CD4-positive, alpha-beta T cell treated with Interferon gamma for 1 hour (primary cell): ENCODE measurements at places on chromosomes 2 and 18.

DNA sequence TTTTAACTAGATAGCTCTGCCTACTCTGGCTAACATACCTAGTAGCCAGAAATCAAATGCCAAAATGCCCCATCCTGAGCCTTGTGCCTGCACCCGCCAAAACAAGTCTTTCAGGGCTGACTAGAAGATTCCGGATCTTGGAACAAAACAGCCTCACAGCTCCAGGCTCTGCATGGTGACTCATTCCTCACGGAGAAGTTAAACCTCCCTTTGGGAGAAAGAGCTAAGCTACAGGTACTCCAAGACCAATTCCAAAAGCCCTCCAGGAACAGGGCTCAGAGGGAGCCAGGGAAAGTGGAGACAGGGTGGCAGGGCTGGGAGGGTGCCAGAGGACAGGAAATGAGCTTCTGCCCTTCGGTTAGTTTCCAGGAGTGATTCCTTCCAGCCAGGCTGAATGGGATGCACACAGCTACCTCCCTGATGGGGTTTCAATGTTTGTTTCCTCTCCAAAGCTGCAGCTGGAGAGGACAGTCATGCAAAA is 295.6 kb downstream of the TNS1 start:
- no peak for DNase-seq

DNA sequence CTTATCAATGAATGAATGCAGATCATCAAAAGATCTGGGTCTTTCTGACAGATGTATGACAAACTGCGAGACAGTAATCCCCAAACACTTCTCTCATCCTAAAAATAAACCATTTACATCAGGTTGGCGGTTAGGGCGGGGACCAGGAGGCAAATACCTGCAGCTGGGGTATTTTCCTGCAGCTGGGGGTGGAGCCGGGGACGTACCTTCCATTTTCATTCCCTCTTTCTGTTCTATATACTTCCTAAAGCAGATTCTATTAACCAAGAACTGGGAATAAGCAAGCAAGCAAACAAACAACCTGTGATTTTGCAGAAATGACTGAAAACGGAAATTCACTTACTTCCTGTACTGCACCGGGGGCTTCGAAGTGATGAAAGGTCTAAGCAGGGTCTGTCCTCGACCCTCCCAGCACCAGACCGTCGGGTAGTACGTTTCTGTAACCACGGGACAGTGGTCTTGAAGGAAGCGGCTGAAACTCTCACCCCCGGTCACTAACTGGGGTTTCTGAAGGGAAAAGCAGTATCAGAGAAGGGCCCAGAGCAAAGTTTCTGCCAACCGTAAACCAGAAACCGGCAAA is 1.2 kb downstream of the ABHD3 start:
- DNase-seq: peak; percentile 31

DNA sequence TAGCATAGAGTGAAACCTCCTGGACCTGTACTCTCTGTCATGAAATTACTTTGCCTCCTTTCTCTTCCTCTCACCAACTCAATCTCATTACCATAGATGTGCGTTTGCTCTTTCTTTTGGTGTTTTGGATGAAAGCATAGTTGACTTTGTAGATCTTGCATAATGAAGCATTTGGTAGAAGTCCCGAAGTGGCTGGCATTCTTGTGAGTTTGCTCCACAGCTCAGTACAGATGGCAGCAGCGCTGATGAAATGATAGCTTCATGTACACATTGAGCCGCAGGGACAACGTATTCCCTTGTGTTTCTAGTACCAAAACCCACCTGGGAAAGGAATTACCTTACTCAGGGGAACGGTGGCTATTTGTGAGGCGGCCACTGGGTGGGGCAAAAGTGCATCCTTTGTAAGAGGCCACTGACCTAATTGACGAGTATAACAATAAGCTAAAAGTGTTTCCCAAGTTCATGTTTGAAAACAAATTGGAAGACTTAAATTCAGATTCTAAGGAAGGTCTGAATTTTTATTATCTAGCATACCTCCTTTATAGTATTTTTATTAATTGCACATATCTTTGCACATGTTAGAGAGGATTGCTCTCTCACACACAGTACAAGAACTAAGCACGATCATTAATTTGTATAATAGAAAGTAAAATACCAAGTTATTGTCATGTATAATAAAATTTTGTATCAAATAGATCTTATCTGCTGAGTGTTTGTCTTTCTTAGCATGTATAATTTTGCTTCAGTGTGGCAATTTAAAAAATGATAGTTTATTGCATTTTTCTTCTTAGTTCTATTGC is 25.4 kb upstream of the CDH7 start:
- no peak for DNase-seq

DNA sequence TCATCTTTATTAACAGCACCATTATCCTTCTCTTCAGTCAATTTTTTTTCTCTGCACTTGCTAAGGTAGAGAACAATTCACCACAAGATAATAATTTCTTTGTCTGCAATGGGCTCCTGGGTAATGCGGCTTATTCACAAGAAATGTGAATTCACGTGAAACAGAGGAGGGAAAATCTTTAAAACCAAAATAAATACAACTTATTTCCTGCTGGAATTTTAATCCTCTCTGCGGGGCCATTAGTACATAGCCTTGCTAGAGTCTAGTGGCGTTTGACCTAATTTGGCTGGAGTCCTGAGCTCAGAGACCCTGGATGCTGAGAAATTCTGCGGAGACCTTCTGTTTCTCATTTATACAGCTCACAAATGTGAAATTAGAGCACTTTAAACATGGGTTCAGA is 319.3 kb upstream of the MMADHC start:
- DNase-seq: no peak

- DNase-seq: no peak
Observed at GRCh38 chr18:58104096-58104495, 60.1 kb downstream of the NEDD4L start.

- DNase-seq: no peak
Observed at GRCh38 chr2:45299361-45299760, 290.1 kb upstream of the SIX2 start.

DNA sequence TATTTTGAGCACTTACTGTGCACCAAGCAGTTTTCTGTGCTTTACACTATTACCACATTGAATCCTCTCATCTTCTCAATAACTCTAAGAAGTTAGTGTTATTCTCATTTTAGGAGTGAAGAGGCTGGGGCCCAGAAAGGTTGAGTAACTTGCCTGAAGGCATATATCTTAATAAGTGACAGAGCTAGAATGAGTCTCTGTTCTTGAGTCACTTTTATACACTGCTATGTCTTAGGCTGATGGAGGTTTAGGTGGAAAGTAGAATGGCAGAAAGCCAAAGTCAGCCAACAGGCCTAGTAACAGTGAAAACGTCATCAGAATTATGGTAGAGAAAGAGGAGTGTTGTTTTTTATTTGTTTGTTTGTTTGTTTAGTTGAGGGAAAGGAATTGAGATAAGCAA is 27.9 kb upstream of the RPE start:
- no peak for DNase-seq
